HS-5 (cell line): ENCODE measurements at places on chromosomes 2 and 18.
A peak's percentile ranks its signal among the peaks of the same experiment; 100 is the strongest.

DNA sequence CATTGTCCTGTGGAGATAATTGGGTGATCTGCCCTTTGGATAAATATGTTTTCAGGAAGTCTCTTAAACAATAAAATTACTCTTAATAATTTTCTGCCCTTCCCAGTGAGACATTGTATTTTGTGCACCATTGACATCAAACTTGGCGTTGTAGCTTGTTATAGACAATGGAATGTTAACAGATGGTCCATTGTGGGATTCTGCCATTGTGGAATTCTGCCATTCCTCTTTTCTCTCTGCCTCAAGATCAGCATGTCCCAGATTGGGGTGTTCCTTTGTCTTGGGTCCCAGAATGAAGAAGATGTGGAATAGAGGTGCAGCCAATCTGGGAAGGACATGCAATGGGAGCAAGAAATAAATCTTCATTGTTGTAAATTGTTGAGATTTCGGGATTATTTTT is 15.1 kb upstream of the LDAH start:
- DNase-seq: no peak

GRCh38 chr2:188042412-188042811 is 249.3 kb upstream of the GULP1 start:
- DNase-seq: no peak

DNA sequence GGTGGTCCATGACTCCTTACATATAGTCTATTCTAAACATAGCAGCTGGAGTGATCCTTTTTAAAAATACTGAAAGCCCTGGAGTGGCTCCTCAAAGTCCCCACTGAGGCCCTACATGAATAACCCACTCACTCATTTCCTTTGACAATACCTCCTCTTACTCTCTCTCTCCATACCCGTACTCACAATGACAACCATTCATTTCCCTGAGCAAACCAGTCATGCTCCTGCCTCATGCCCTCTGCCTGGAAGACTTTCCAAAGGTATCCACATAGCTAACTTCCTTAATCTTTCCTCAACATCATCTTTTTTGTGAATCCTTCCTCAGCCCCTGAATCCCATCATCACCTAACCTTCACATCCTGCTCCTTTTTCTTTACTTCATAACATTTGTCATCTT is 102.6 kb downstream of the BAZ2B start:
- no peak for DNase-seq

- DNase-seq: no peak
Measured at GRCh38 chr2:147389218-147389617, 455.6 kb upstream of the ACVR2A start.

GRCh38 chr2:173869244-173870229 is 95.6 kb downstream of the SP3 start:
- DNase-seq: no peak

GRCh38 chr2:222424276-222424728 is at the start of gene SGPP2:
SGPP2 (plus strand) TSS chr2:222424543; CDS start chr2:222424603, 60 bp downstream.
- DNase-seq: no peak

DNA sequence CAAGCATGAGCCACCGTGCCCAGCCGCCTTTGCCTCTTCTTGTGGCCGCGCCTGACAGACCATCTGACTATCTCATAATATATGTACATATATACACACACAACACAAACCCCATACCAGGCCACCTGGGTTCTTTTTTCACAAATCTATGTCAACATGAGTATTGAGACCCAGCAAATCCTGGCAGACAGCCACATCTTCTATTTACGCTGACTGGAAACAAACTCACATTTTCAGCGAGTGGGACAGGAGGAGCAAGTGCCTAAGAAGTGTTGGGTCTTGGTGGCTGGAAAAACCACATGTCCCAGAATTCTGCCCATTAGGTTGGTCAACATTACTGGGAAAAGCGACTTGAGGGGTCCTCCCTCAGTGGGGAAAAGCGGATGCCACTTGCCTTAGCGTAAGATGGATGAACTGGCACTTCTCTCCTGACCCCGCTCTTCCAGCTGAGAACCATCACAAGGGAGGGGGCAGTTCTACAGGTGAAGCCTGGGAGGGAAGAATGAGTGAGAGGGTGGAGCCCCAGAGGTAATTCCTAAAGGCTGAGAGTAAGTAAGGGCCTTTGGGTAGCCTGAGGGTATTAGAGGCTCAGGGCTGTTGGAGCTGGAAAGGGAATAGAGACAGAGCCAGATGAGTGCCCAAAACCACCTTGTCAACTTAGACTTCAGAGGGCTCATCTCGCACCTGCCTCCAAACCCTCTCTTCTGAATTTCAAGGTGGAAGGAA is 1.9 kb downstream of the SCYGR3 start:
- no peak for DNase-seq

DNA sequence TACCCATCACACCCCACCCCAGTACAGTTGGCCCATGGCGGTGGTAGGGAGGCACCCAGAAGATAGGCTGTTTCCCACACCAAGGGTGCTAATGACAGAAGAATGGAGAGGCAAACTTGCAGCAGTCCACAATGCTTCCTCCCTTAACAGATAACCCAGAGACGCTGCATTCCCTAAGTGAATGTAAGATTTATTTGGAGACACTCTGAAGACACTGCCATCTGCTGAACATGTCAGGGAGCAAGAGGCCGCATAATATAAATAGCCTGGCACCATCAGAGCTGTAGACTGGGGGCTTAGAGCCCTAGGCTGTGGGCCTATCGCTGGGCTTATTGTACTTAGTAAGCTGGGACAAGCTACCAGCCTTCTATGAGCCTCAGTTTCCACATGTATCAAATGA is 2.2 kb upstream of the IWS1 start:
- DNase-seq: no peak

DNA sequence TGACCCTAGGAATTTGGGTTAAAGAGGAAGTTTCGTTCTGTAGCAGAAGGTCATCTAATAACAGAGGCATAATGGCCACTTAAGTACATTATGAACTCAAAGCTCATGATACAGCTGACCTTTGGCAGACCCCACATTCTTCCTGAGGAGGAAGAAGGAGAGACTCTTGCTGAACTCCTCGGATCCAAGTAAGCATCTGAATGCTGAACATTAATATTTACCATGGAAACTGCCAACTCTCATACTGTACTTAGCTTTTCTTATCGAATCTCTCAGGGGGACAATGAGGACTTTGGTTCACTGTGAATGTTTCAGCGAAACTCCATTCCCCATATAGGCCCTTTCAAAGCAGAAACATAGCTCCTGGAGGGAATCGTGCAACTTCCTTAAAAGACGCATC is 781.4 kb upstream of the GYPC start:
- no peak for DNase-seq

- DNase-seq: no peak
Measured at GRCh38 chr2:129404000-129404685, 575.3 kb upstream of the RAB6C start.

DNA sequence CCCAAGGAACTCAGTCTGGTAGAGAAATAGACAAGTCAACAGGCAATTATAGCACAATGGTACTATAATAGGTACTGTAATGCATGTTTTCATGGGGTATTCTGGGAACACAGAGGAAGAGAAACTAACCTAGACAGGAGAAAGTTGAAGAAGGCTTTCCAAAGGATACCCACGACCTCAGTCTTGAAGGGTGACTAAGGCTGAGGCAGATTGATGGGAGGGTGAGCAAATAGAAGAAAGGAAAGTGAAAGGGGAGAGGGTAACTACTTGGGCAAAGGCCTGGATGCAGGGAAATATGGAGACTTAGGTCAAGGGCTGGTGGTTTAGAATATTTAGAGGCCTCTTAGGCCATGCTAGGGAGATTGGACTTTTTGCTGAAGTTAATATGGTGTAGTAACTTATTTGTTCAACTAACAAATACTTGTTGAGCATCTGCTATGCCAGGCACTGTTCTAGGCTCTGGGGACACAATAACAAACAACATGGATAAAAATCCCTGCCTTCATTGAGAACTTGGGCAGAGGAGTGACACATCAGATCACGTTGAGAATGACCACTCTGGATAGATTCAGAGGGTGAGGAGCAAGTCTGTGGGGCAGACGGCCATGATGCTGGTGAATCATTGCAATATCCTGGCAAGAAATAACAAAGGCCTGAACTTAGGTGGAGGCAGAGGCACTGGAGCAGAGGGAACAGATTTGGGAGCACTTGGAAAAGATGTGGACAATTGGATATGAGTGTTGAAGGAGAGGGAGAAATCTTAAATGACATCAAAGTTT is 56.4 kb downstream of the PLB1 start:
- no peak for DNase-seq

DNA sequence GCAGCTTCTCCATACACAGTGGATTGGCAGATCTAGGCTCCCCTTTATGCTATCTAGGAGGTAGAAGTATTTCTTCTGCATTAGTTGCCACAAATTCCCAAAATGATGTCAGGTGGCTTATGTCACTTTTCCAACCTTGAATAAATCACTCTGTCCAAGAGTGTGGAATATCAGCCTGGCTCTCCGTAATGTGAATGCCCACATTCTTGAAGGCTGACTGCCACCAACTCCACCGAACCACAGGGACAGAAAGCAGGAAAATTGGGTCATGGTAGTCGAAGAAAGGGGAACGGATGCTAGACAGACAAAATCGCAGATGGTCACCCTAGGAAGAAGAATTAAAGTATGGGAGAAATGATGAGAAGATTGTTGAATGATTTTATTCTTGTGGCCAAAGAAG is 624.9 kb upstream of the CDH2 start:
- no peak for DNase-seq

- peak; percentile 56 for DNase-seq
Measured at GRCh38 chr2:43459446-43460173, 136.2 kb downstream of the THADA start.

- no peak for DNase-seq
Measured at GRCh38 chr2:30652271-30652915, 154.9 kb downstream of the CAPN13 start.

GRCh38 chr2:12930391-12930790 is 213.7 kb downstream of the TRIB2 start:
- DNase-seq: no peak

DNA sequence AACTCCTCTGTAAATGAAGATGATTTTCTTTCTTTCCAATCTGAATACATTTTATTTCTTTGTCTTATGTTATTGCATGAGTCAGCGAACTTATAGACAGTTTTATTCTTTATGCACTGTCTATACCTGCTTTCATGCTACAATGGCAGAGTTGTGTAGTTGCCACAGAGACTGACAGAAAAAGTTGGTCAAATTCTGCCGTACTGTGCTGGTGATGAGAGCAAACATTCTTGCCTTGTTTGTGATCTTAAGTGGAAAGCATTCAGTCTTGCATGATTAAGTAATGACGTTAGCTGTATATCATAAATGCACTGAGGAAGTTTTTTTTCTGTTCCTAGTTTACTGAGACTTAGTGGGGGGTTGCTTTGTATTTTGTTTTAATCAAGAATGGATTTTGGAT is 32.9 kb downstream of the ZC3H15 start:
- no peak for DNase-seq

DNA sequence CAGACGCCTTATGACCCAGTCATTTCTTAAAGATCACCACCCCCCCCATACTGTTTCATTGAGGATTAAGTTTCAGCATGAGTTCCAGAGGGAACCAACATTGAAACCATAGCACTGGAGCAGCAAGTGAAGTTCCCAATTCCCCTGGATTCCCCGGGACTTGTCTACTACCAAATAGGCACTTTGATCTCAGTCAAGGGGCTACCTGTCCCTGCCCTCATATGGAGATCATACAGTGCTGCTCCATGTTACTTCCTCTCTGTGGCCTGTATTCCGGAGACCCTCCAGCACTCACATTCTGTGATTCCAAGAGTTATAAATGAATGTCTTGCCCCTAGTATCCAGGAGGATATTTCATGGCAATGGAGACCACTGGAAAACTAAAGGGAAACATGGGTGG is 42.5 kb downstream of the RNF144A start:
- no peak for DNase-seq

GRCh38 chr2:98245491-98245890 is 100.8 kb upstream of the CNGA3 start:
- no peak for DNase-seq

GRCh38 chr2:3557639-3558204 is 411 bp downstream of the RNASEH1 start:
- no peak for DNase-seq

- DNase-seq: no peak
Measured at GRCh38 chr2:218081063-218081462, 12.0 kb downstream of the RUFY4 start.

DNA sequence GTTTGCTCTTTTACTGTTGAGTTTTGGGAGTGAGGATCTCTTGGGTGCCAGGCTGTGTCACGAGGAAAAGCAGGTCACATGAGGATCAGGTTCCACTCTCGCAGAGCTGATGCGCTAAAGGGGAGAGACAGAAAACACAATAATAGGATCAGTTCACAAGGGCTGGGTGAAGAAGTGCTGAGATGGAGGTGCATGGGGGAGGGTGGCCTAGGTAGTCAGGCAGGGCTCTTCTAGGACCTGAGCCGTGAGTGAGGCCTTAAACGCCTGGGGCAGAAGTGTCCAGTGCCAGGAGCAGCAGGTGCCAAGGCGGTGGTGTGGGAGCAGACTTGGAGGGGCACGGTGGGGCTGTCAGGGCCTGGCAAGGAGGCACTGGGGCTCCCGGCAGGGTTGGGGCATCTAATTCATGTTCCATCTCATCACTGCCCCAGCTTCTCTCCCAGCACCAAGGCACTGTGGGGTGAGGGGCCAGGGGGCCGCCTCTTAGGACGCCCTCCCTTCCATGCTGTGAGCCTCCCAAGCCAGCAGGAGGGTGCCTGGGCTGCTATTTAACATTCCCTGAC is 9.3 kb downstream of the KCNIP3 start:
- DNase-seq: no peak

- no peak for DNase-seq
Measured at GRCh38 chr2:191740759-191741158, 62.8 kb downstream of the NABP1 start.

- no peak for DNase-seq
Measured at GRCh38 chr2:70703900-70704549, 64.0 kb downstream of the ADD2 start.

- no peak for DNase-seq
Measured at GRCh38 chr2:133142087-133142486, 426.2 kb downstream of the NCKAP5 start.

GRCh38 chr2:172861098-172861497 is 125.5 kb downstream of the RAPGEF4 start:
- DNase-seq: no peak

DNA sequence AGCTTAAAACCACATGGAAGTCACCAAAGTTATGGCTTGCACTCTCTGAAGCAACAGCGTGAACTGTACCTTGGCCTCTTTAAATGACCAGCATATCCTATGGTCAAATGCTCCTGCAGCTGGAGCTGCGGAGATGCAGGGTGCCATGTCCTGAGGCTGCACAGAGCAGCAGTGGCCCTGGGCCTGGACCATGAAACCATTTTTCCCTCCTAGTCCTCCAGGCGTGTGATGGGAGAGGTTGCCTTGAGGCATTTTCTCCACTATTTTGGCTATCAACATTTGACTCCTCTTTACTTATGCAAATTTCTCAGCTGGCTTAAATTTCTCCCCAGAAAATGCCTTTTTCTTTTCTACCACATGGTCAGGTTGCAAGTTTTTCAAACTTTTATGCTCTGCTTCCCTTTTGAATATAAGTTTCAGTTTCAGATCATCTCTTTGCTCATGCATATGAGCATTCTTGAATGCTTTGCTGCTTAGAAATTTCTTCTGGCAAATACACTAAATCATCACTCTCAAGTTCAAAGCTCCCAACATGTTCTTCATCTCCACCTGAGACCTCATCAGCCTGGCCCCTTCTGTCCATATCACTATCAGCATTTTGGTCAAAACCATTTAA is 82.9 kb upstream of the TMEFF2 start:
- DNase-seq: no peak

- no peak for DNase-seq
Measured at GRCh38 chr2:141411419-141411818, 719.4 kb downstream of the LRP1B start.
